ENCODE measurements at places on chromosomes 7 and 10. TPM values are rescaled to one million over a fixed set of nuclear protein-coding genes. Genes with fewer than 3 reads are reported as not detected.
A peak's percentile ranks its signal among the peaks of the same experiment; 100 is the strongest.

- DNase-seq = no peak
These were observed 1.3 kb downstream of the HELLS start for GRCh38 chr10:94546901-94547185.

DNA sequence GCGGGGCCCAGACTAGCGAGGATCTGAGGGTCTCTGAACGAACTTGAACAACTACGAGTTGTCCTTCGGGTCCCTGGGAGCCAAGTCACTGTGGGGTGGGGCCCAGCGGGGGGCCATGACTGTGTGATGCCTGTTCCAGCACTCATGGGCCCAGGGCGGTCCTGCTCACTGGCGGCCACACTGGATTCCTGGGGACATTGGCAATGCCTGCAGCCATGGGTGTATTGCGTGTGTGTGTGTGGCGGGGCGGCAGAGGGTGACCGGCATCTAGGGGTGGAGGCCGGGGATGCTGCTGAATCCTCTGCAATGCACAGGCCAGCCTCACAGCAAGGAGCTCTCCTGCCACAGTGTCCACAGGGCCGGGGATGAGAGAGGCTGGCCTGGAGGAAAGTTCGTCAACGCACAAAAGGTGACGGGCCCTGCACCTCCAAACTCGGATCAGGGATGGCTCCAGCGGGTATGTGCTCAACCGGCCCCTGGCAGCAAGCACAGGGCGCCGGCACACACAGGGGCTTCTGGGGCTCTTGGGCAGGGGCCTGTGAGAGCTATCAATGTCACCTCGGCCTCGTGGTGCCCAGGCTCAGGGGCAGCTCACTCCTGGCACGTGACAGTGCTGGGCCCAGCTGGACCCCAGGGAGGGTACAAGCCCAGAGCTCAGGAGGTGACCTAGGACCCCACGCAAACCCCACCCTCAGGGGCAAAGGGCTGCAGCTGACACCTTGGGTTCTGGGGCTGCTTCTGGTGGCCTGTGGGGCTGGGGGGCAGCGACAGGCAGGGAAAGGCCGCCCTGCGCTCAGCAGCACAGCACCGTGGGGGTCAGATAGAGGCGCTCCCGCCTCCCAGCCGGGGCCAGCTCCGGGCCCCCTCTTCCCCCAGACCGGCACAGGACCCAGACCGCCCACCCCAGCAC lies 27.9 kb downstream of the PAPOLB start:
- no peak for DNase-seq

DNA sequence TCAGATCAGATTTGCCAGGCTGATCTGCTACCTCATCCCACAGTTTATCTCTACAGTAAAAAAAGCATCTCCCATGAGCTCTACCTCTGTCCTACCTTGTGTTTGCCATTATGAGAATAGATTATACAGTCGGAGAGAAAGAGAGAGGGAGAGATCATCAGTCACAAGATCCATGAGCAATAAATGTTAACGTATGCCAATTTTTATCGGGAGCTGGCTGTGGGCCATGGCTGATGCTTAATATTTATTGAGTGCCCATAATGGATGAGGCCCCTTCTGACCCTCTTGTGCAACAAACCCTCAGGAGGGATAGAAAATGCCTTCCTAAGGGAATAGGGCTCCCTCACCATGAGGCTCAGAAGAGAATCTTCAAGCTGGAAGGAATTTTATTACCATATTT lies 52.8 kb downstream of the C10orf90 start:
- DNase-seq = no peak

- DNase-seq = no peak
These were observed 563.9 kb upstream of the C7orf33 start for GRCh38 chr7:148026713-148027112.

DNA sequence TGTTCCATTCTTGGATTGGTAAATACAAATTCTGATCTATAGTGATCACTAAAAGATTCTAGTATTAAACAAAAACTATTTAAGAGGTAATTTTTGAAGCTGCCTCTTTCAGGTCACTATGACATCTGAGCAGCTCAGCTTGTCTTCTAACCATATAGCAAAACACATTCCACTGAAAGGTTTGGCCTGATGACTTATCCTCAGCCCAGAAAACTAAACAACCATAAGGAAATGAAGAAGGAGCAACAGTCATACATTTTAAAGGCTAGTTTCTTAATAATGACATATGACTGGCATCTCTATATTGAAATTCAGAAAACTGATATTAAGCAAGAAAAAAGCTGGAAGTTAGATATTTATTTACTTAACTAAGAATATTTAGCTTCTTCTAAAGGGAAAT lies 24.6 kb downstream of the NT5C2 start:
- peak; percentile 81 for DNase-seq

DNA sequence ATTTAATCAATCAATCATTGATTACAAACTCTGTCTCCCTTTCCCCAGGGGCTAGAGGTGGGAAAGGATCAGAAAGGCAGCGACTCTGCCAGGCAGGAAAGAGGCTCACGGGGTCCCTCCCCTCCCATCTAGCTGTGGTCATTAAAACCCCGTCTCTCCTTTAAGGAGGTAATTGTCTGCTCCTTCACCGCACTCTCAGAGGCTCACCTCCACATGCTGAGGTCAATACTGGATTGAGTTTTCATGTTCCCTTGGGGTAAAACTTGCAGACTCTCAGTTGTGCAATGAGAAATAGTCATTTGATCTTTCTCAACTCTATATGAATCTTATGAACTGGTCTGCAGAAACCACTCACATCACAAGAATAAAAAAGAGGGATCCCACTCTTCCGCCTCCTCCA lies 368.8 kb downstream of the ADRA2A start:
- no peak for DNase-seq

DNA sequence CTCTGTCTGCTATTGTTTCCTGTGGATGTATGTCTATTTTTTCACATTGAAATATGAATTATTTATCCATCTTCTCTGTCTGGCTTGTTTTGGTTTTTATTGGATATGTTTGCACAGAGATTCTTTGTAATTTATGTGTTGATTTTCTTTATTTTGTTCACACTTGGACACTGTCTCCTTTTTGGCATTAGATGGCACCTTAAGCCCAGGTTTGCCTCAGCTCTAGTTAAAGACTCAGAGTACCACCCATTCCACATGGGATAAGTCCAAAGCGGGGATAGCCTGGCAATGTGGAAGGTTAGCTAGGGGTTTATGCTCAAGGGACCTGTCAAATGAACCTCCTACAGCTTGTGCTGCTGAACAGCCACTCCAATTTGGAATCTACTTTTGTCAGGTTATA lies 14.1 kb downstream of the FEZF1 start:
- no peak for DNase-seq

DNA sequence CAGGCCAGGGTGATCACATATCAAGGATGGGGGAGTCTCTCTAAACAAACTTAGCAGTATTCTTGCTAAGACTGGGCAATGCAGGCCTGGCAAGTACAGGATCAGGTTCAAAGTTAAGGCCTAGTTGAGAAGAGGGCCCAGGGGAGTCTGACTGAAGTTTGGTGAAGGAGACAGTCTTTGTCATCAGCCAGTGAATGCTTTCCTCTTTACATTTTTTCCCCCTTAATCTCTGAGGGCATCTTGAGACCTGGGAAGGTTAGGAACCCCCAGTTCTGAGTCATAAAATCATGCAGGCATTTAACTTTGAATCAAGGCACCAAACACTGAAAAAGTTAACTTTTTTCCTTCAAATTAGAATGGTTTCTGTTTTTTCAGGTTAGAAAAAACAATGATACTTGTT lies 311.5 kb downstream of the REEP3 start:
- DNase-seq = no peak

Gene SDK1
- total RNA-seq = 4.8 TPM

Gene CTAGE4
- total RNA-seq = 1.6 TPM

Gene TAC1
- not detected for total RNA-seq
